ENCODE measurements at places on chromosomes 7 and 10. TPM values are rescaled to one million over a fixed set of nuclear protein-coding genes. Genes with fewer than 3 reads are reported as not detected.

Gene SMO
- 3.7 TPM for total RNA-seq

Gene SRPK2
- 49.7 TPM for total RNA-seq

Gene DYDC2
- not detected for total RNA-seq

Gene HDAC9
- total RNA-seq = 2.9 TPM

Gene EPO
- not detected for total RNA-seq

Gene AKR1C2
- 93.0 TPM for total RNA-seq

Gene MYH16
- total RNA-seq = not detected

Gene FBXO24
- total RNA-seq = 0.37 TPM

Gene ENTPD7
- 8.5 TPM for total RNA-seq

Gene DPYSL4
- 1.6 TPM for total RNA-seq

Gene AKR1B15
- not detected for total RNA-seq

Gene HNRNPH3
- total RNA-seq = 15.4 TPM
